ENCODE measurements at places on chromosomes 13 and 19.

GRCh38 chr13:77329911-77330584 is 3.2 kb upstream of the MYCBP2 start:
- DNase-seq, result no peak

GRCh38 chr19:1324806-1325567 is 39.3 kb downstream of the EFNA2 start:
- DNase-seq, result peak; percentile 31

DNA sequence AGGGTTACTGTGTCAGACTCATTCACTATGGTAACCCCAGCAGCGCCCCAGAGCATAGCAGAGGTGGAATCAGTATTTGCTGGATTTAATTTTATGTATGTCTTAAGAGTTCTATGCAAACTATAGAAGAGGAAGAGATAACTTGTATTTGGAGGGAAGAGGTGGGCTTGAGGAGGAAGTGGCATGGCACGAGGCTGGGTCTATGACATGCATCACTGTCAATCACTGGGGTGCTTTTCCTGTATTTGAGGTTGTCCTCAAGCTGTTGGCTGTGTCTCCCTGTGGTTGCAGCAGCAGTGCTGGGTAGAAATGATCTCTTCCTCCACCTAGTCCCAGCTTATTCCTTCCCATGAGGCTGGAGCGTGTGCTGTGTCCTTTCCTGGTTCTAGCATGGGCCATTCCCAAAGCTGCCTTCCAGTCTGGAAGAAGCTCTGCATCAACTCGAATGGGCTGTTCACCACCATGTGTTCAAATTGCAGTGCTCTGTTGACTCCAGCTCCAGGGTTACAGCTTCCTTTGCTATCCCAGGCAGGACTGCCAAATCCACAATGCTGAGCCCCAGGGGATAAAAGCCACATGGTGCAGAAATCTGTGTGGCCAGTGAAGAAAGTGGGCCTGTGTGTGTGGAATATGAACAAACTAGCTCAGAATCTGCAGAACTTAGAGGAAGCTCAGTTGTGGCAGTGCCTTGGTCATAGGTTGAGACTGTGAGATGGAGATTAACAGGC is 73.1 kb upstream of the MTIF3 start:
- no peak for DNase-seq

- DNase-seq, result no peak
Observed at GRCh38 chr13:79684371-79684770, 203.4 kb downstream of the NDFIP2 start.

DNA sequence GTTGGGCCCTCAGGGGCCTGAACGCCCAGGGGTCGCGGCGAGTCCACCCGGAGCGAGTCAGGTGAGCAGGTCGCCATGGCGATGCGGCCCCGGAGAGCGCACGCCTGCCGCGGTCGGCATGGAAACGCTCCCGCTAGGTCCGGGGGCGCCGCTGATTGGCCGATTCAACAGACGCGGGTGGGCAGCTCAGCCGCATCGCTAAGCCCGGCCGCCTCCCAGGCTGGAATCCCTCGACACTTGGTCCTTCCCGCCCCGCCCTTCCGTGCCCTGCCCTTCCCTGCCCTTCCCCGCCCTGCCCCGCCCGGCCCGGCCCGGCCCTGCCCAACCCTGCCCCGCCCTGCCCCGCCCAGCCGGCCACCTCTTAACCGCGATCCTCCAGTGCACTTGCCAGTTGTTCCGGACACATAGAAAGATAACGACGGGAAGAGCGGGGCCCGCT is at the start of gene CCNA1:
CCNA1 (plus strand) TSS at position 390 of the 439 bp plus-strand sequence. CDS start 562 bp downstream, outside the sequence.
- DNase-seq, result peak; percentile 13

DNA sequence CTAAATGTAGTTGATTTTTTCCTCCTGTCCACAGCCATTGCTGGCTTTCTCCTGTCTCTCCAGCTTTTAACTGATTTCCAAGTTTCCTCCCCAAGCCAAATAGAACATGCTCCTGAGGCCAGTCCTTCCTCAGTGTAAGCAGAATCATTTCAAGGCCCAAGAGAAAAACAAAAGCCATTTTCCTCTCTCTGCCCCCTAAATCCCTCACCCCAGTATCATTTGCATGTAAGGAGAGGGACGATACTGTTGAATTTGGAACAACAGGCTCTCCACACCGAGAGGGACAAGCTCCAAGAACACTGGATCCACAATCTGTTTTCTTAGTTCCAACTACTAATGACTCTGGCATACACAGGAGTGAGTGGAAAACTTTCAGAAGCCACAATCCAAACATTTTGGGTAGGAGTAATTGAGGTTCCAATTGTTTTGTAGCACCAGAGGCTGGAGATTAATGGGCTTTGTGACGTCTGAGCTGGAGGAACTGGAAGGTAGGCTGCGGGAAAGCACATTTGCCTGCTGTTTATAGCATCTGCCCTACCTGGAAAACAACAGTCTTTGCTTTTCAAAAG is 156.8 kb downstream of the FLT1 start:
- DNase-seq, result no peak

Measured in stimulated activated CD4-positive, alpha-beta T cell treated with anti-CD3 and anti-CD28 coated beads, Interleukin-1b, Interleukin-23, amount 100 ng/mL, for 48 hours (primary cell).